ENCODE measurements at places on chromosomes 12 and 14.

- no peak for DNase-seq
Observed at GRCh38 chr12:111211910-111212757, 156.8 kb downstream of the PHETA1 start.

GRCh38 chr12:460261-461230 is 807 bp downstream of the B4GALNT3 start:
- peak; percentile 19 for DNase-seq

DNA sequence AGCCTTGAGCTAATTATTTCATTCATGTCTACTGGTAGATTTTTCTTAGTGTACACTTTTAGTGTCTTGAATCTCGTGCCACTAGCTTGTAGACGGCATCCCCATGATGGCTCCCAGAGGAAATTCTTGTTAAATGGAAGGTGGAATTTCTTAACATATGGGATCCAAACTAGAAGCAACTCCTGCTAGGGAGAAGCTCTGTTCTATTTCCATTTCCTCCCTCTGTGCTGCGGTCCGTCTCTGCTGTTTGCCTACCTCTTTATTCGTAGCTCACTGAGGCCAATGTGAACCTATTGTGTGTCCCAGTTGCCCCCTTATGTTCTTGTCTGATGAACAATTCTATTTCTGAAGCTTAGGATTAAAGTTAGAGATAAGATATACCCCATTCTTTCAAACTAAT is 588 bp downstream of the PIK3C2G start:
- DNase-seq = no peak

DNA sequence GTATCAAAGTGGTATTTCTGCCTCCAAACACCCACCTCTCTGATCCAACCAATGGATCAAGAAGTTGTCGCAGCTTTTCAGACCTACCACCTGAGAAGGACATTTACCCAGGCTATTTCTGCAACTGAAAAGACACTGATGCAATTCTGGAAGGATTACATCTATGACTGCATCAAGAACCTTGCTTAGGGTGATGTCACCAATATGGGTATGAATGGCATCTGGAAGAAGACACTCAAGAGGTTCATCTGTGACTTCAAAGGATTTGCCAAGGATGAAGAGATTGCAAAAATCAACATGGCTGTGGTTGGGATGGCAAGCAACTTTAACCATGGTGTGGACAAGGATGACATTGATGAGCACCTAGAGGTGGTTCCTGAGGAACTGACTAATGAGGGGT is 154.2 kb downstream of the PCNX1 start:
- DNase-seq = no peak

- peak; percentile 63 for DNase-seq
Observed at GRCh38 chr12:48969833-48970701, 1.5 kb downstream of the WNT10B start.

GRCh38 chr12:31768046-31768445 is 39.2 kb upstream of the AMN1 start:
- no peak for DNase-seq

GRCh38 chr12:122094735-122095631 is 16.4 kb downstream of the MLXIP start:
- DNase-seq = no peak

- no peak for DNase-seq
Observed at GRCh38 chr12:47102845-47103651, 23.3 kb upstream of the AMIGO2 start.

DNA sequence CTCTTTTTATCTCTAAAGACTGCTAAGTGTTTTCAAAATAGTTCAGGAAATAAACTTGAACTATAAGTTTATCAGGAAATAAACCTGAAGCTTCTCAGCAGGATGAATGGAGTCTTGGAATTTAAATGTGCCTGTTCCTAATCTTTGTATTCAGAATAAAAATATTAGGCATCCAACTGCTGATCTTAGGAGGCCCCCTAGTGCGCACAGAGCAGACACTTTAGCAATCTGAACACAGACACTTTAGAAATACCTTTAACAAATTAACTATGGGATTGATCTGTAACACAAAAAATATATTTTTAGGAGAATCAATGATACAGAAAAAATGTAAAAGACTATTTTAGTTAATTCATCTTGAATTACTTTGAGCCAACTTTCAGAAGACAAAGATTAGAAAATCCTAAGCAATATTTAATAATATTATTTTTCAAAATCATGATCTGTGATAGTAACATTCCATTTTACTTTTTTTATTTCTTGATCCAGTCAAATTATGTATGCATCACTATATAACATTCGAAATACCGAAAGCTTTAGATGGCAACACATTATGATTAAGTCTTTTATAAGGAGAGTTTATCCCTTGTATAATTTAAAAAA is 80.9 kb downstream of the SLC41A2 start:
- no peak for DNase-seq

- DNase-seq = no peak
Observed at GRCh38 chr12:94092516-94093241, 55.7 kb upstream of the PLXNC1 start.
